ENCODE measurements at places on chromosomes 13 and 19.

- DNase-seq = no peak
Measured at GRCh38 chr13:22372261-22372660, 701.4 kb downstream of the FGF9 start.

DNA sequence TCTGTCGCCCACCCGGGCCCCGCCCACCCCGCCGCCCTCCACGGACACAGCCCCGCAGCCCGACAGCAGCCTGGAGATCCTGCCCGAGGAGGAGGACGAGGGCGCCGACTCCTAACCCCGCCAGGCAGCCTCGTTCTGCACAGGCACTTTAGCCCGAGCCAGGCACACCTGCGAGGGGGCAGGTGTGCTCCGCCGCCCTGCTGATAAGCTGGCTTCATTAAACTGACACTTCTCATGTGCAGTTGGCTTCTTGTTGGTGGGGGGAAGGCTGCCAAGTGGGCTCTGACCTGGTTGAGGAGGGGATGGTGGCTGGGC is 8.2 kb downstream of the IL4I1 start:
- DNase-seq = no peak

DNA sequence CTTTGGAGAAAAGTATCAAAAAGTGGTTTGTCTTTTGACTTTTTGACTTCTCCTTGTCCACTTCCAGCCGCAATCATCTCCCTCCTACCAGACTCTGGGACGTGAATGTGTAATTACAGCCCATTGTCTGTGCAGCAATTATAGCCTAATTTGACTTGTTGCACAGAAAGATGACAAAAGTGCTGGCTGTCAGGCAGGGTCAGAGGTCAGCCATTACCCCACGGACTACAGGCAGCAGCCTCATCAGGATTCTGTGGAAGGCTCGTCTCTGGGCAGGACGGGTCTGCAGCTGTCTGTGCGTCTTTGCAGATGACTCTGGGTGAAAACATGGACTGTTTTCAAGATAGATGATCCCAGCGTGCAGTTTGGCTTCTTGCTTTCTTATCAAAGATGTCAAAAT is 102.2 kb upstream of the EDNRB start:
- DNase-seq = no peak

DNA sequence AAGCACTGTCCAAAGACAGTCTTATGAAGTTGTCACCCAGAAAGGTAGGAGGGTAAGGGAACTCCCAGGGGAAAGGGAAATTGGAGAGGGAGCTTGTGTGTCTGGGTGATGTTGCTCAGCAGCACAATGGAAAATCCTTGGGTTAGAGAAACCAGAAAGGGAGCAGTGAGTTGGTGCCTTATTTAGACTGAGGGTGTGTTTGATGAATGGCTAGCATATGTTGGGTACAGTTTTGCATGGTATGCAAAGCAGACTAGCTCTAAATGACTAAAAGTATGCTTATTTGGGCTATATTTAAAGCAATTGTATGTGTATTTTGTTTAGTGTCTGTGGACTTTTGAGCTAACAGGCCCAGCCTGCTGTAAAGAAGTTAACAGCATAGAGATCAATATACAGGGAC is 2884.6 kb upstream of the PCDH20 start:
- DNase-seq = no peak

- DNase-seq = no peak
Measured at GRCh38 chr13:21696865-21697448, 26.1 kb downstream of the FGF9 start.

- DNase-seq = no peak
Measured at GRCh38 chr19:6699935-6700334, 20.5 kb downstream of the C3 start.

DNA sequence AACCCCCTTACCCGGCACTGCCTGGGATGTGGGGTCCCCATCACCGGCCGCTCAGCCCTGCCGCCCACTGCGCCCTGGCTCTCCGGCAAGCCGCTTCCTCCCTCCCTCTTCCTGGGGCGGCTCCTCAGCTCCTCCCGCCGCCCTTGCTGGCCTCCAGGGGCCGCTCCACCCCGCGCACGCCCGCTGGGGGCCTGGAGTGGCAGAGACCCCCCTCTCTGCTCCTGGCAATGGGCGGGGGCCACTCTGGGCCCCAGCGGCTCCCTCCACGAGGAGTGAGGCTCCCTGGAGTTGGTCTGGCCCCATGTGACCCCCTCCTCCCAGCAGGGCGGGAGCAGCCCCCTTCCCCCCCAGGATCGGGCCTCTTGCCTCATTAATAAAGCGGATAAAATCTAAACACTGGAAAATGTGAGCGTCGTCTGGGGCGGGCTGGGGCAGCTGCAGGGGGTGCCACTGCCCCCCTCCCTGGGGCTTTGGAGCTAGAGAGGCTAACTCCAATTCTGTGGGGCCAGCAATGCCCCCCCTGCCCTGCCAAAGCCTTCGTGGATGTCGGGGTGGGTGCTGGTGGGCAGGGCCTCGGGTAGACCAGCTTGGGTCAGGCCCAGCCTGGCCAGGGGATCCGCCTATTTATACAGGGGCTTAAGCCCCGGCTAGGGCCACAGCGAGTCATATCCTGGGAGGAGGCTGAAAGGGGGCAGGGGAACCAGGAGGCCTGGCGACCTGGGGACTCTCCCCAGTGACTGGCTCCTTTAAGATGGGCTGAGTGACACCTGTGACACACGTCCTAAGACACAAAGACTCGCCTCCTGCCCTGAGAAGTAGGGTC is at the start of gene PTGER1:
PTGER1 (minus strand) TSS at position 104 of the 823 bp plus-strand sequence. CDS start 1,034 bp downstream, outside the sequence.
- DNase-seq = no peak

DNA sequence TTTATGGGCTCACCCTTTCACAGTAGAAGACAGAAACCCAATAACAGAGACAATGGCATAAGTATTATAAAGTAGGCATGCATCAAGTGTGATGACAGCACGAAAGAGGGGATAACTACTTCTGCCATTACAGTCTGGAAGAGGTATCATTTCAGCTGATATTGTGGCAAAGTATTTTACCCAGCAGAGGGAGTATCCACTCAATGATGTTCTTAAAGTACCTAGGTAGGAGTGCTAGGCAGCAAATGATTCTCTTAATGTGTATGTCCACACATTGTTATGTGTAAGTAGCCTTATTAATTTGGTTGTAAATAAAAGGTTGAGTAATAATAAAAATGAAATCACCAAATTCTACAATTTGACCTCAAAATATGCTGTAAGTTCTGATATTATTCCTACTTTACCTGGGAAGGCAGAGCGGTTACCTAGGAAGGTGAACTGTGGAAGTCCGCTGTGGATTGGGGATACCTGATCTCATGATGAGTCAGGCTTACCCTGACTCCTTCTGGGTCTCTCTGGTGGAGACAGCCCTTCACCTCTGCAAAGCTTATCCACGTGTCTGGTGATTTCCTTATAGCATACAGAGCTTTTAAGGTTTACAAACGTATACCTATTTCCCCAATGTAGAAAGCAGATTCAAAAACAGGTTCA is 4.1 kb upstream of the UBAC2 start:
- DNase-seq = no peak

Data from stimulated activated CD8-positive, alpha-beta memory T cell treated with anti-CD3 and anti-CD28 coated beads, Interleukin-2, amount 100 ng/mL, for 48 hours (primary cell).